ENCODE measurements at places on chromosomes 16 and 17.

DNA sequence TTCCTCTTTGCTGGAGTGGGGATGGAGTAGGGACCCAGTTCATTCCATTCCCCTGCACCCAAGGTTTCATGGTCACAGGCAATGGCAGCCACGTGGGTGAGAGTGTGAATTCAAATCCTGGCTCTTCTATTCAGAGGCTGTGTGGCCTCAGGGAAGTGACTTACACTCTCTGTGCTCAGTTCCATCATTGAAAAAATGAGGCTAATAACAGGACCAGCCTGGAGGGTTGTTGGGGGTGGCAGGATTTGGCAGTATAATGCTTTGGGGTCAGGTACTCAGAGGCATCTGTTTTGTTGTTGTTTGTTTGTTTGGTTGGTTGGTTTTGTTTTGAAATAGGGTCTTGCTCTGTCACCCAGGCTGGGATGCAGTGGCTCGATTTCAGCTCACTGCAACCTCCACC lies 2.2 kb upstream of the CRISPLD2 start:
- no peak for DNase-seq

DNA sequence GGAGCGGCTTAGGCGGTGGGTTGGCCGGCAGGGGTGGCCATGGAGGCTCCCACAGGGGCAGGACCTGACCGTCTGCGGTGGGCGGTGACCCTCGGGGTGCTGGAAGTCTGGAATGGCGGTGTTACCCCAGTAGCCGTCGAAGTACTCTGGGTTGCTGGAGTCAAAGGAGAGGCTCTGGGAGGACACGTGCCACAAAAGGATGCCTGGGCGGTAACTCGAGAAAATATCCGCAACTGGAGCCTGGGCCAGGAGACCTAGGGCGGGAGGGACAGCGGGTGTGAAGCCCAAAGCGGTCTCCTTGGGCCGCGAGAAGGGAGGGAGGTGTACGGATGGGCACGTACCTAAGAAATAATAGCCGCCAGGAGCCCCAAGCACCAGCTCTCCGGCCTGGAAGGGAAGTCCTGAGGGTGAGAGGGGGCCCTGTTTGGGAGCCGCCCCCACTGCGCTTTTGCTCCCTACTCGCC lies 4.6 kb downstream of the ITGA2B start:
- DNase-seq: no peak

DNA sequence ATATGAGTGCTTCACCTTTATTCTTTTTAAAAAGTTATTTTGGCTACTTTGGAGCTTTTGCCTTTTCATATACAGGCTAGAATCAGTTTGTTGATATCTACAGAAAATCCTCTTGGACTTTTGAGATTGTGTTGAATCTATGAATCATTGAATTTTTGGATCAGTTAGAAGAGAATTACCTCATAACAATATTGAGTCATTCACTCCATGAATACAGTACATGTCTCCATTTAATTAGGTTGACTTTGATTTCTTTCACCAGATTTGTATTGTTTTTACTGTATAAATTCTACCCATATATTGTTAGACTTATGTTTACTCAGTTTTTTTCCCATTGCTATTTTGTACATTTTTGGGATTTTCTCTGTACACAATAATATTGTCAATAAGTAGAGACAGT lies 54.4 kb downstream of the TAOK1 start:
- DNase-seq: no peak

DNA sequence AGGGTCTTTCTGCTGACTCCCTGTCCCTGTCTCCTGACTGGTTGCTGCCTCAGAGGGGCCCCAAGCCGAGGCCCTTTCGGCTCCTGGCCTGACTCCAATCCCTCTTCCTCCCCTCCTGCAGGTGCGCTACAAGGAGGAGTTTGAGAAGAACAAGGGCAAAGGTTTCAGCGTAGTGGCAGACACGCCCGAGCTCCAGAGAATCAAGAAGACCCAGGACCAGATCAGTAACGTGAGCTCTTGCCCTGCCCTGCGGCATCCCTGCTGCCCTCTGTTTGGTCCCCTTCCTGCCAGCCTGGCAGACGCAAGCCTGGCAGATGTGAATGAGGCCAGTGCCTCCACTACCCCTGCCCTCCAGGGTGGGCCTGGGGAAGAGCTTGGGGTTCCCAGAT lies 27.1 kb upstream of the LASP1NB start:
- no peak for DNase-seq

GRCh38 chr16:57475711-57476339 lies 10.5 kb downstream of the DOK4 start:
- DNase-seq: peak; percentile 86

- no peak for DNase-seq
These were observed 7.5 kb upstream of the CALB2 start for GRCh38 chr16:71350821-71351557.

DNA sequence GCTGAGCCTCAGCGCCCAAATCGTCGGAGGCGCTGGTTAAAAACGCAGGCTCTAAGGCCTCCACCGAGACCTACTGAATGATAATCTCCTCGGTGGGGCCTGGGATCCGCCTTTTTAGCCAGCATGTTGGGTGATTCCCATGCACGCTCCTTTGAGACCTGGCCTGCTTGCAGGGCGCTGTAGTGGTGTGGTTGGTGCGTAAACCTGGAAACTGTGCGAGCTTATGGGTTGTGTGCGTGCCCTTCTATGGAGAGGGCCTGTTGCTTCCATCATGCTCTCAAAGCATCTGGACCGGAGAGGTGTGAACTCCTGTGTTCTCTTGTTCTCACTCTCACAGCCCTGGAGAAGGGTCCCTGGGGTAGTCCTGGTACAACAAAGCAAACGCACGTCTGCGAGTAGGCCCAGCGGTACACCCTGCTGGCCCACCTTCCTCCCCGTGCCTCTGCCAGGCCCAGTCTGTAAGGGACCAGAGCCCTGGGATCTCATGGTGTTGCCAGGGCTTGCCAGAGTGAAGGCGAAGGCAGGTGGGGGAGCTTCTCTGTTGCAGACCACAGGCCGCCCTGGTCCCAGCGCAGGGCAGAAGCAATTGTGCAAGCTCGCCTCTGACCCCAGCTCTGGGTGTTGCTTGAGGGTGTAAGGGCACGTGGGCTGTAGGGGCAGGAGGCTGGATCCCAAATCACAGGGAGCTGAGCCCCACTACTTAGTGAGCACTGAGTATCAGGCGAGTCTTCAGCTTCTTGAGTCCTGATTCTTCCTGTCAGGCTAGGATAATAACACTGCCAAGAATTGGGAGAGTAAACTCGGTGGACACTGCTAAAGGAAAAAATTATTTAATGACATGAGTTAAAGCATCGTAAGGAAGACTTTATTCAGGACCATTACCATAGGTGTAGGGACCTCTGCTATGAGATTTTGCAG lies 879 bp upstream of the LRRC75A start:
- DNase-seq: peak; percentile 24

Measured in NCI-H82 (cell line).